Stimulated activated CD4-positive, alpha-beta T cell treated with anti-CD3 and anti-CD28 coated beads, Interleukin-4, amount 100 ng/mL, for 1 hour (primary cell): ENCODE measurements at places on chromosomes 1 and 21.

DNA sequence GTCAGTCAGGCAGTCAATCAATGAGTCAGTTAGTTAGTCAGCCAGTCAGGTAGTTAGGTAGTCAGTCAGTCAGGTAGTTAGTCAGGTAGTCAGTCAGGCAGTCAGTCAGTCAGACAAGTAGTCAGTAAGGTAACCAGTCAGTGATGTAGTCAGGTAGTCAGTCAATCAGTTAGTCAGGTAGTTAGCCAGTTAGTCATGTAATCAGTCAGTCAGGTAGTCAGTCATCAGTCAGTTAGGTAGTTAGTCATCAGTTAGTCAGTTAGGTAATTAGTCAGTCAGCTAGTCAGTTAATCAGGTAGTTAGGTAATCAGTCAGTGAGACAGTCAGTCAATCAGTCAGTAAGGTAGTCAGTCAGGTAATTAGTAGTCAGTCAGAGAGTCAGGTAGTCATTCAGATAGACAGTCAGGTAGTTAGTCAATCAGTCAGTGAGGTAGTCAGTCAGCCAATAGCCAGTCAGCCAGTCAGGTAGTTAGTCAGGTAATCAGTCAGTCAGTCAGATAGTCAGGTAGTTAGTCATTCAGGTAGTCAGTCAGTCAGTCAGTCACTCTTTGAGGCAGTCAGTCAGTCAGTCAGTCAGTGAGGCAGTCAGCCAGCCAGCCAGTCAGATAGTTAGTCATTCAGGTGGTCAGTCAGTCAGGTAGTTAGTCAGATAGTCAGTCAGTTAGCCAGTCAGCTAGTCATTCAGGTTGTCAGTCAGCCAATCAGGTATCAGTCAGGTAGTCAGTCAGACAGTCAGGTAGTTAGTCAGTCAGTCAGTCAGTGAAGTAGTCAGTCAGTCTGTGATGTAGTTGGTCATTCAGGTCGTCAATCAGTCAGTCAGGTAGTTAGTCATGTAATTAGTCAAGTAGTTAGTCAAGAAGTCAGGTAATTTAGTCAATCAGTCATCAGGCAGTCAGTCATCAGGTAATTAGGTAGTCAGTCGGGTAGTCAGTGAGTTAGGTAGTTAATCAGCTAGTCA lies 15.3 kb downstream of the KRTAP10-1 start:
- DNase-seq, result no peak

DNA sequence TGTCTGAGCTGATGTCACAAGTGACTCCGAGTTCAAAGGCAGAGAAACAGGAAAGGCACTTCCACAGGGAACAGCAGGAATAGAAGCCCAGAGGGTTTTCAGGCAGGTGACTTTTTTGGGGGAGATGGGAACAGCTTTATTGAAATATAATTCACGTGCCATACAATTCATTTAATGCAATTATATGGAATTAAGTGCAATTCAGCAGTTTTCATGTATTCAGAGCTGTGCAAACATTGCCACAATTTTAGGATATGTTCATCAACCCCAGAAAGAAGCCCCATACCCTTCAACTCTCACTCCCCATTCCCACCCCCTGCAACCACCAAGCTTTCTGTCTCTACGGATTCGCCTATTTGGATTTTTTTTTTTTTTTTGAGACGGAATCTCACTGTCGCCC lies 17.0 kb downstream of the KCNAB2 start:
- DNase-seq, result no peak

DNA sequence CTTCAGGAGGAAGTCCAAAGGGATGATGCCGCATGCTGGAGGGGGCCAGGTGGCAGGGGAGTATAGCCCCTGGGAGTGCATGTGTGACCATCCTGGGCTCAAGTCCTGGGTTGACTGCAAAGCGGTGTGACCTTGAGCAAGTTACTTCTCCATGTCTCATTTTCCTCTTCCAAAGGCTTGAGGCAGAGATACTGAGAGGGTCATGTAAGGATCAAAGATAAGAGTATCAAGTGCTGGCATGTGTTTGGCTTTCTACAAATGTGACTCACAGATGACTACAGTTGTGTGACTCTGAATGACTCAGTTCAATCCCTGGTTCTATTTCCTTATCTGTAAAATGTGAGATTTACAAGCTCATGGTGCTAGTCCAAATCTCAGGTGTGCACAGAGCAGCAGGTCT lies 26.1 kb downstream of the PROK1 start:
- no peak for DNase-seq

DNA sequence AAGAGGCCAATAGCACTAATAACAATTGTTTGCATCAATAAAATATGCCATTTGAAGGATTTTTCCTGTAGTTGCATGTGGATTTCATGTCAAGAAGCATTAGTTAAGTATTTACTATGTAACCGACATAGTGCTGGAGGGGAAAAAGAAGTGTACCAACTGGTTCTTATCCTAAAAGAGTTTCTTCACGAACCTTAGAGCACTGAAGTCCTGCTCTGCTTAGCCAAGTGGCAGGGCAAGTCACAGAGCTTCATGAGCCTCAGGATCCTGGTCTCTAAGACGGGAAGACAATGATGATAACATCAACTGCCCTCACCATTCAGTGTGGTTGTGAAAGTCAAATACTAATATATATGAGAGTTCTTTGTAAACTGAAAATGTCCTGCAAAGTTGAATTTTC lies 14.1 kb downstream of the KIAA0040 start:
- DNase-seq, result no peak

DNA sequence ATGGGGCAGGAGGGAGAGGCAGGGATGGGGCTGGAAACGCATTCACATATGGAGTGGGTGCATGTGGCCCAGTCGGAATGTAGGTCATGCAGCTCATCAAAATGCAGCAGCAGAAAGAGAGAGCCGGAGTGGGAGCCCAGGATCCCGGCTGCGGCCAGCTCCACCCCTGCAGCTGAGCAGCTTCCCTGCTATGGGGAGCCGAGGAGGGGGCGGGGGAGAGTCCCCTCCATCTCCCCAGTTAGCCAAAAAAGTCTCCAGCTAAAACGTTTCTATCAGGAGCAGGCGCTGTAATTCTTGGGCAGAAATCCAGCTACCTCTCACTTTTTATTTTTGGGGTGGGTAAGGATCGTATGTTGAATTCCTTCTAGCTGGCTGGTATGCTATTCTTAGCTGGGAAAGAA lies 39.7 kb downstream of the MRPL37 start:
- DNase-seq, result no peak

DNA sequence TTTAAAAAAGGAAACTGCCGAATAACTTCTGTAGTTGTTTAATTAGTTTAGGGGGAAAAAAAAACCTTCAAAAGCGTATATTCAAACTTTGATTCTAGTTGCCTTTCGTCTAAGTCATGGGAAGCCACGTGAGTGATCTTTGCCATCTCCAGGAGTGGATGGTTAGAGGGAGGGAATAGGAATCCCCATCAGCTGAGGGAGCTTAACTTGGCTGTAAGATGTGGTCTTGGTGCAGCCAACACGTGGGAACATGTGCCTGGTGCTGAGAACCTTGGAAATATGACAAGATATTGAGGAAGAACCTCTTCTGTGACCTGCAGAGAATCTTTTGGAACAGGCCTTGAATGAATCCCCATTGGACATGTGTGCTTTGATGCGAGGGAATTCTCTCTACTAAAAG lies 1.7 kb downstream of the BACE2 start:
- DNase-seq, result no peak

DNA sequence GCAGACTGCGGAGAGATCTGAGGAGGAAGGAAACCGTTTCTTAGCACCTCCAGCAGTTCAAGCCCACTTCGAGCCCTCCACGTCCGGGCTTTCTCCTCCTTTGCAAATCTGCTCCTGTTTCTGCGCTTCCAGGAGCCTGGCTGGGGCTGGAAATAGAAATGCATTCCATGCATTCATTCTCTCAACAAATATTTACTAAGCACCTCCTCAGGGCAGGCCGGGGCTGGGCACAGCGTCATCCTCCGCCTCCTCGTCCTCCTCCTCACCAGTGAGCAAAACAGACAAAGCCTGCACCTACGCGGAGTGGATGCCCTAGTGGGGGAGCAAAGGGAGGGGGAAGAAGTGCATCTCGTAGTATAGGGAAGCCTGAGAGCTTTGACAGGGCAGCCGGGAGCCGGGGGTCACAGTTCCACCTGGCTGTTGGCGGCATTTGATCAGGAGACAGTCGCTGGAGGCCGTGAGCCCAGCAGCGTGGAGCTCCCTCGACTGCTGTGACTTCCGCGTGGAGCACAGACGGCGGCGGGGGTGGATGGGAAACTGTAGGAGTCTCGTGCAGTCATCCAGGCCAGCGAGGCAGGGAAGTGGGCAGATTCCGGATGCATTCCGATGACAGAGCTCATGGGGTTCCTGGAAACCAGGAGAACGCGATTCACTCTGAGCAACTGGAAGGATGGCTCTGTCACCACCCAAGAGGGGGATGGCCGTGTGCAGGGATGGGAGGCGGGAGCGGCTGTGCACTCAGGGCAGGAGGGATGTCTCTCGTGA lies 93.5 kb downstream of the SIK1 start:
- no peak for DNase-seq

DNA sequence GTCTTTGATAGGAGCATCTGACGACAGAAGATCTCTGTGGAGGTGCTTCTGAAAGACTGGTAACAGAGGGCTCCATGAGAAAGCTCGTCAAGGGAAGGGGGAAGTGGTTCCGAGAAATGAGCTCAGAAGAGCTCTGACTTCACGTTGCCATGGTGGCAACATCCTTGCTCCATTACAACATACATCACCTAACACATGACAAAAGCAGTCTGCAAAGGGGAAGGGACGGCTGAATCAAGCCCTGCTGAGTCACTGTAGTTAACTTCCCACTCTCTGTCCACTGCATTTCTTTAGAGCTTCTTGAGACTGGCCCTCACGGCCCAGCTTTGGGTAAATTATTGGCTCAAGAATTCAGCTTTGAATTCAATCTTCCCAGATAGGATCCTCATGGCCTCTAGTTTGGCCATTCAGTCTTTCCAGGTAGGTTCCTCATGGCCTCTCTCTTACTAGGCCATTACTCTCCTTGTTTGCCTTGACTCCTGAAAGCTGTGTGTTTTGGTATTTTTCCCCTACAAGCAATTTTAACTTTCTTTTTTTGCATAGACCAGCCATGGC lies 88.0 kb upstream of the ZNF648 start:
- no peak for DNase-seq

DNA sequence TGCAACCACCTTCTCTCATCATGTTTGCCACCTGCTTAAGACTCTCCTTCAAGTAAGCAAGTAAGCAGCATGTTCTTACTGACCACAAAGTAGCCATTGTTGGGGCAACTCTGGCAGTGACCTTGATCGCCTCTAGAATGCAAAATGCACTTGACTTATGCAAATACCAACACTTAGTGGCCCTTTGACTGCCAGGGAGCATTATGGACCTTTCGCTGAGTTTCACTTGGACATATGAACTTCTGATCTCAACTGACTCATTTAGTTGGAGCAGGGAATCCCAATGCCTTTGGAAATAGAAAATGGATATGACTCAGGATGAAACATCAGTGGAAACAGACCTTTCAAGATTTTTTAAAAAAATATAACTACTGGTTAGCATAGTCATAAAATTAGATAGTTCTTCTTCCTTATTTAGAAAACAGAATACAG lies 6.1 kb upstream of the PLA2G5 start:
- no peak for DNase-seq

- no peak for DNase-seq
These were observed 20.5 kb downstream of the MAPKAPK2 start for GRCh38 chr1:206705191-206705590.

DNA sequence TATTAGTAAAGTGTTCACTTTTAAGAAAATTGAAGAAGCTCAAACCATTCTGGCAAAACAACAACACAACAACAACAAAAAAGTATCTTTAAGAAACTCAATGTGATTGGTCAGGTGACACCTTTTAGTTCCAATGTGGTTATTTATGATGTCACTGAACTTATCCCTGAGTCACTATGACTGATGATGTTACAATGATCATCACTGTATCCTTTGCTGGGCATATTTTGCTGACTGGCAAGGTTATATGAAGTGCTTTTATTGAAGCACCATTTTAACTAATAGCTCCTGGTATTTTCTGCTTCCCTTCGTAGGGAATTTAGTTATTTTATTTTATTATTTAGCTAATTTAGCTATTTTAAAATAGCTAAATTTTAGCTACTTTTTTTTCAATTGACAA lies at the start of gene TEX50:
TEX50 (plus strand) TSS at position 223 of the 400 bp plus-strand sequence. CDS start 184 bp downstream, outside the sequence.
- DNase-seq, result no peak

DNA sequence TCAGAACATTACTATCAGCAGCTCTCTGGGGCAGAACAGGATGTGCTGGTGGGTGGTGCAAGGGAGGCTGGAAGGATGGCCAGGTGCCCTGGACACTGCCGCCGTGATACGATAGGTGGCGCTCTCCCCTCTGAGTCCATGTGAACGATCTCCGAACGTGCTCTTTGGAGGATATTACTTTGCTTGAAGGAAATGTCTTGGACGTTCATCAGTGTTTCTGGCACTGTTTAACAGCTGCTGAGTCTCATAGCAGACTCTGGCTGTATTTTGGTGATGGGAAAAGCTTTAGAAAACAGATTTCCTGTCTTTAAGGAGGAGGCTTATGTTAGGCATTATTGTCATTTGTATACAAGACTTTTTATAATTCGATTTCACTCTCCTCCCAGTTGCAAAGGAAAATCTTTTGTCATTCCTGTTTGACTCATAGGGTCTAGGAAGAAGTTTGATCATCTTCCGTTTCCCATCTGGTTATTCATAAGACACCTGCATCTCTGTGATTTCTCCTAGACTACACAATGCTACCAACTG lies 386.2 kb upstream of the ADGRL2 start:
- DNase-seq, result no peak

DNA sequence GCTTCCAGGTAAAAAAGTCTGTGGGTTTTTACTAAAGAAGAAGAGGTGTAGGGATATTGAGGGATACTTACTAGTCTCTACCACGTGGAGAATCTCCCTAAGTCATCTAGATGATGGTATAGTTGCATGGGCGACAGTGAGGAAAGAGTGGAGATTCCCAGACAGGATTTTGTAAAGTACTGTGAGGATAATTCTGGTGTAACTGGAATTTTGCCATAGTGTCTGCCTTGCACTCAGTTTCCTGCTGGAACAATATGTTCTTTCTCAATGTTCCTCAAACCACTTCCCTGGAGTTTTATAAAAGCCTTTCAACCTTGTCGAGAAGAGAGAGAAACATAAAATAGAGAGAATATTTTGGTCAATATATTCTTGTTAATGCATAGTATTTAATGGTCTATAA lies 95.1 kb upstream of the WLS start:
- no peak for DNase-seq

GRCh38 chr1:147167365-147167764 lies 4.9 kb downstream of the PRKAB2 start:
- DNase-seq, result no peak

DNA sequence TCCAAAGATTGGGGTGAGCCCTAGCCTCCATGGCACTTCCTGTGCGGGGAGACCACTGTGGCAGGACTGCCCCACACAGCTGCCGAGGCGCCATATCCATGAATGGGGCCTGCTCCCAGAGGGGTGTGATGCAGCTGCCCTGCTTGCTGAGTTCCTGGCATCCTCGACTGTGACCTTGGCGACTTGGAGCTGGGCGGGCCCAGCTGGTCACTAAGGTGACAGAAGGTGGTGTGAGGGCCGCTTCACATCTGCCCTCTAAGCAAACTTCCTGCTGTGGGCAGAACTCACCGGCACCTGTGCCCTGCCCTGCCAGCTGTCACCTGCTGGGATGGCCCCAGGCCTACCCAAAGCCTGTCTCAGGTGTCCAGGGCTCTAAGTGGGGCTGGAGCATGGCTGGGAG lies 9.0 kb downstream of the TMEM61 start:
- DNase-seq, result no peak

GRCh38 chr1:160581961-160582360 lies 2.7 kb upstream of the CD84 start:
- DNase-seq, result no peak

- no peak for DNase-seq
These were observed 993 bp upstream of the DSCAM start for GRCh38 chr21:40847951-40848350.

- DNase-seq, result no peak
These were observed 72.6 kb upstream of the MACF1 start for GRCh38 chr1:39131940-39132339.

- no peak for DNase-seq
These were observed 153.5 kb downstream of the TGFBR3 start for GRCh38 chr1:91732291-91733107.
